ENCODE measurements at places on chromosomes 1 and 21.

DNA sequence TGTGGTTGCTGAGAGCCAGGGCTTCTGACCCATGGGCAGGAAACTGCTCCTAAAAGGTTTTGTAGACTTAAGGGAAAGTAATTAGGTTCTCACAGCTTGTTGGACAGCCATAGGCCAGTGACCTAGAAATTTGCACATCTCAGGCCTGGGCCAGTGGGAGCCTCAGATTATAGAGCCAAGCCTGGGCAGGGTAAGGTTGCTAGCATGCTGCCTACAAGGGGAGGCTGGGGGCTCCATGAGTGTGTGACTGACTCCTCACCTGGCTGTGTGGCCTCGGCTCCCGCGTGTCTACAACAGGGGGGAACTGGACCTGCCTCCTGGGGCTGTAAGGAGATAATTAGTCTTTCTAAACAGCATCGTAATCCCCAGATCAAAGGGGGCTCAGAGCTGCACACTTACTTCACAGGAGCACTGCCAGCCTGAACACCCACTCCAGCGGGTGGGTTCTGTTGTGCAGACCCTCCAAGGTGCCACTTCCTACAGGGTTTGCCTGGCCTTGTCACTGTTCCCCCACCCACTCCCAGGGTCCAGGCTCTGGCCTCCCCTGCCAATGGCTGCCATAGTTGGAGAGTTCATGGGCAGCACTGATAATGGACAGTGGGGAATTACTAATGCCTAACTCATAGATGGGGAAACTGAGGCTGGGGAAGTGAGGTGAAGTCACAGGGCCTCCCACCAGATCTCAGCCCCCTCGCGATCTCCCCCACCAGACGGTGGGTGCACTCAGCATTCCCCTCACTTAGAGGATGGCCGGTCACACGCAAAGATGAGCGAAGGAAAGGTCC is 230.4 kb upstream of the TMEM51 start:
- no peak for DNase-seq

DNA sequence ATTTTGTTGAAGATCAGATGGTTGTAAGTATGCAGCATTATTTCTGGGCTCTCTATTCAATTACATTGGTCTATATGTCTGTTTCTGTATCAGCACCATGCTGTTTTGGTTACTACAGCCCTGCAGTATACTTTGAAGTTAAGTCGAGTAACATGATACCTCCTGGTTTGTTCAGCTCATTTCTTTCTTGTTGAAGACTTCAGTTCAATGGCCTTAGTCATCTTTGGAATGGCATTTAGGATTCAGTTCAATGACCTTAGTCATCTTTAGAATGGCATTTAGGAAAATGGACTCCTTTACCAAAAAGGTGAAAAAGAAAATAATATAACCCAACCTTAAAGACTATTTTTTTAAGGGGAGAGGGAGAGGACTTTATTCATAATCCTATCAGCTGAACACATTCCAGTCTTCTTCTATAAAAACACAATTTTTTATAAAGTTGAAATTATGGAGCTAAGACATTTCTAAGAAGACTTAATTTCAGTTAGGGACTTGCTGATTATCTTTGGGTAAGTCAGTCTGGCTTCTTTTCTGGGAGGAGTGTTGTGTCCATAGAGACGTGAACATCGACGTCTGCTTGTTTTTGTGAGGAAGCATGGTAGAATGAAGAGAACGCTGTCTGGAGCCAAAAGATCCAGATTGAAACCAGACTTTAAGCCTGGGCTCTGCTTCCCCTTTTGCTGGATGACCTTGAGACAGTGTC is 48.3 kb downstream of the DDR2 start:
- no peak for DNase-seq

DNA sequence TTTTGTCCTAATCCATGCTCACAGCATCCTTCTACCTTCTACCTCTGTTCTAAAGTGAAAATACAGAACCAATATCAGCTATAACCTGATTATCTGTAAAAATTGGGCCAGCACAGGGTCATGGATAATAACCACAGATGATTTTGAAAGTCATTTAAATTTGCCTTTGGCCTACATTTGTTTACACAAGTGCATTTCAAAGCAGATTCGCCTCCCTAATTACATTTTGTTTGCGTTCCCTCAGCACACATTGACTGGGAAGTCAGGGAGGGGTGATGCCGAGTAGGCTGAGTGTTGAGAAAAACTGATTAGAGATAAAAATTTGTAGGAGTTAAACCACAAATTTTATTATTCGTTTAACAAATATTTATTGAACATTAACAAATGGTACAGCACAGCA is 19.2 kb upstream of the RGS8 start:
- DNase-seq: no peak

DNA sequence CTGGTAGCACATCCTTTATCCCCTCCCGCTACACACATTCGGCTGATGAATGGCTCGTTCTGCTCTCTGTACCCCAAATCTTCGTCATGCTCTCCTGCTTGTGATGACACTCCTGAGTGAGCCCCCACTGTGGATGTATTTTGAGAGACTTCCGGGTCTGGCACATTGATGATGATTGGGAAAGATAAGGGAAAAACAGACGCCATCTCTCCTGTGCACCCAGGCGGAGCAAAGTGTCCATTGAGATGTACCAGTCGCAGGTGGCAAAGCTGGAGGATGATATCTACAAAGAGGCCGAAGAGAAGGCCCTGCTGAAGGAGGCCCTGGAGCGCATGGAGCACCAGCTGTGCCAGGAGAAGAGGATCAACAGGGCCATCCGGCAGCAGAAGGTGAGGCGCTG is 27.9 kb upstream of the EFHD2 start:
- DNase-seq: no peak

GRCh38 chr1:221823561-221823960 is 81.7 kb upstream of the DUSP10 start:
- no peak for DNase-seq

GRCh38 chr1:37807220-37807554 is 403 bp upstream of the C1orf122 start:
- DNase-seq: no peak

- no peak for DNase-seq
These were observed 157.5 kb upstream of the CD34 start for GRCh38 chr1:208068407-208068806.

DNA sequence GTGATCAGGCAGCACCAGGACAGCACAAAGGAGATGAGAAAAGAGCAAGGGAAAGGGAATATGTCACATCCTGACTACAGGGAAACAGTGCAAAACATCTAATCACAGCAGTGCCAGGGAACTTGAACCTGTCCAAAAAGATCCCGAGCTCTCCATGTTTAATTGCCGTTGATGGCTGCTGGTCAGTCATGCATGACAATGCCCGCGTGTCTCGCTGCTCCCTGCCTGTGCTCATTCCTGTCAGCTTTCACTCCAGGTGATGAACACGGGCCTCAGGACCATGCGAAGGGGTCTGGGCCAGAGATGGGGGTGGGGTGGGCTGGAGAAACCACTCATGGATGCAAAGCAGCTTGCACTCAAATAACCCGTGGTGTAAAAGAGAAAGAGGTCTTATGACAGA is 287.0 kb downstream of the GPATCH2 start:
- DNase-seq: no peak

DNA sequence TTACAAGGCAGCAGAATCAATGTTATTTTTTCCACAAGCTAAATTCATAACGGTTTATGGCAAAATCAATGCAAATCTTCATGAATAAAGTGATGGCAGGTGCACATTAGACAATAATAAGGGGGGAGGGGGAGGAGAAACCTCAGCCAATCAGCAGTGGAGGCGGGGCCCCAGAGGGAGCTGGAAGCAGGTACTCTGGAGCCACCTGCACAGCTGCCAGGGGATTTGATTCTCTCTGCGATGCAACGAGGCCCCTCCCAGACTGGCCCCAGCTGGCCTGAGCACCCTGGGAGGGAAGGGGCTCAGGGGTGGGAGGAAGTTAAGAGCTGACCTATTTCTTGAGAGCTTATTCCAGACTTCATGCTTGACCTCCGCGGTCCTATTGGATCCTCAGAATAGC is 127.8 kb upstream of the IGSF21 start:
- no peak for DNase-seq

- DNase-seq: no peak
These were observed 24.3 kb upstream of the GRHL3 start for GRCh38 chr1:24294716-24295371.

DNA sequence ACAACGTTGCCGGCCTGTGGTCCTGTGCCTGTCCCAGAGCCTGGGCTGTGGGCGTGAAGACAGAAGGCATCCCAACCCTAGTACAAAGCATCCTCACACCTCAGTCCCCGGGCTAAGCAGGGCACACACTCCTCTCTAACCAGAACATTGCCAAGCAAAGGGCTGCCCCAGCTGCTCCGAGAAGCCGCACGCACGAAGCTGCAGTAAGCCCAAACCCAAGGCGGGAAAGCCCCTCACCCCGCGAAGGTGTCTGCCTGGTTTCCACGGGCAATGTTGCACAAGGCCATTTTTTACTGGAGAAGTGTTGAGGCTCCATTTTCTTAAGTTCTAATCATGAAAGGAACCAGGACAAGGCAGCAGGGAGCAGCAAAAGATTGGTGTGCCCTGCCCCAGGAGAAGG is 519.0 kb downstream of the NPHP4 start:
- no peak for DNase-seq

- DNase-seq: no peak
These were observed 11.5 kb downstream of the ZP4 start for GRCh38 chr1:237879195-237879594.

- DNase-seq: no peak
These were observed 21.2 kb upstream of the FMO4 start for GRCh38 chr1:171292799-171293198.

DNA sequence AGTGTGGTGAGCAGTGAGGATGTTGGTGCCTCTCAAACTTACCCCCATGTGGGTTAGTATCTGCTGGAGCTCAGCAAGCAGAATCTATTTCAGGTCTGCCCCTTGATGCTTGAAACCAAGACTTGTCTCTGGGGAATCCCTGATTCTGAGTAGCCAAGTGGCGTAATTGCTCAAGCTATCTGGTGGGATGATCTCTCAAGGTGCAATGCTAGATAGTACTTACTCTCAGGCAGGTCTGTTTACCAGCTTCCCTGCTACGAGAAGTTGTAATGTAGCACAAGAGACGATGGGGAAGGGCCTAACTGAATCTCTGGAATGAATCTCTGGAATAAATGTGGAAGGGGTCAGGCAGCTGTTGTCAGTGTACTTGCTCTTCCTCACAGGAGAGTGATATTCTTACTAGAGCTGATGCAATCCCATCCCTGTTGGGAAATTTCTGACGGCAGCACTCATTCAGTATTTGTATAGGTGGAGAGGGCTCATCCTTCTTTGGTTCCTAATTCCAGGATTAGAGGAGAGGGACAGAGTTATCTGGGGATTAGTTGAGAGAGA is 65.4 kb downstream of the MACF1 start:
- no peak for DNase-seq

GRCh38 chr1:27314169-27314568 is 7.8 kb upstream of the TMEM222 start:
- DNase-seq: no peak

- no peak for DNase-seq
These were observed 760 bp upstream of the GJC2 start for GRCh38 chr1:228148935-228149405.

DNA sequence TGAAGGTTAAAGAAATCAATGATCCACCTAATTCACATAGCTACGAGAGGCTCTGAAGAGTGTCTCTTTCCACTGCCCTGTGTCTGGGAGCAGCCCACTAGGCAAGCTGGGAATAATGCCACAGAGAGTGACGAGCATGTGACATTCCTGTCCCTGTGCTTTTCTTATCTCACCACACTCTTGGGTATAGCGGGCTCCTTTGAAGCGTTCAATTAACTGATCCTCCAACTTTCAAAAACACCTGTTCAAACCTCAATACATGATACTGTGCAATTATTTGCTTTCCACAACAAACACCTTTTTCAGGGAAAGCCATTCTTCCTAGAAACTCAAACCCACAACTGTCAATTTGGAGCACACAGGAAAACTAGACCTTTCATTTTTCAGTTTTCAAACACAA is 43.4 kb downstream of the PLPP3 start:
- no peak for DNase-seq

- DNase-seq: no peak
These were observed 54.7 kb downstream of the ROR1 start for GRCh38 chr1:63828322-63829044.

- no peak for DNase-seq
These were observed 327.9 kb downstream of the TTLL7 start for GRCh38 chr1:83670909-83671565.

DNA sequence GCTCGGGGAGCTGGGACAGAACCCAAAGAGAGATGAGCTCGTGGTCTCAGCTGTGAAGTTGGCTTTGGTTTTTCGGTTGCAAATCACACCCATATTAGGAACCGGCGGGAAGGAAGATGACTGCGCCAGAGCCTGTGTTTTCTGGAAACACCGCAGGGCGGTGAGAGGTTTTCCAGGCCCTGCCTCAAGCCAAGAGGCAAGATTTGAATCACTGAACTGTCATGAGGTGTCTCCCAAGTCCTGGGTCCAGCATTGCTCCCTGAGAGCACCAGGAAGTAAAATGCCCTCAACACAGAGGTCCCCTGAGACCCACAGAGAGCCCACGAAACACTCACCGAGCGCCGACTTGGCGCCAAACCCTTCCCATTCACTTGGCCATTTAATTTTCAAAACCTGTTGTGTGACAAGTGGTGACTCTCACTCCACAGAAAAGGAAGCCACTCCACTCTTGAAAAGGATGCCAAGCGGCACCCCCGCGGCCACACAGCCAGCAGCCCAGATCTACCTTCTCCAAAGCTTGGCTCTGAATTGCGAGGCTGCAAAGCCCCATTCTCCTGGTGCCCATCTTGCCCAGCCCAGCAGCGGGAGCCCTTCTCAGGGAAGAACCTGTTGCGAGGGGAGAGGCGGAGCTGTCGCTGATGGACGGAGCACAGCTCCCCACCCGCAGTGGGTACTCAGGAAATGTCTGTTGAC is 99.0 kb upstream of the RUNX3 start:
- no peak for DNase-seq

- no peak for DNase-seq
These were observed 39.1 kb downstream of the TYW3 start for GRCh38 chr1:74771913-74772515.

GRCh38 chr1:65002156-65002507 is 35.8 kb upstream of the JAK1 start:
- DNase-seq: no peak

DNA sequence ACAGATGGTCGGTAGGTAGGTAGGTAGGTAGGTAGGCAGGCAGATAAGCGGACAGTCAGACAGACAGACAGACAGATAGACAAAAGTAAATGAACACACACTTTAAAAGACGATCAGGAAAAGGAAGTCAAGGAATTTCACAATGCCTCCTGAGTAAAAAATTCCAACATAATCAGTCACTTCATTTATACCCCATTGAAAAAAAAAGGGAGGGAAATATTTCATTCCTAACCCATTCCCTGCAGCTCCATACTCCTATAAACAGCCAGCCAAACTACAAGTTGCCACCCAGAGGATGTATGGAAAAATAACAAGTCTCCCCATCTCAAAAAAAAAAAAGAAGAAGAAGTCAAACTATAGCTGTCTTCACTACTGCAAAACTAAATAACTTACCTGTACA is 43.4 kb downstream of the ZZZ3 start:
- DNase-seq: no peak

Data from cortex of kidney (tissue), 1 donor.